Central memory CD4-positive, alpha-beta T cell (primary cell): ENCODE measurements at places on chromosomes 3 and 15.

GRCh38 chr3:35677797-35678196 lies 38.5 kb downstream of the ARPP21 start:
- DNase-seq, result no peak

- DNase-seq, result no peak
Measured at GRCh38 chr3:146503461-146504202, 34.3 kb upstream of the PLSCR2 start.

GRCh38 chr3:148646126-148646665 lies 51.5 kb upstream of the AGTR1 start:
- no peak for DNase-seq

DNA sequence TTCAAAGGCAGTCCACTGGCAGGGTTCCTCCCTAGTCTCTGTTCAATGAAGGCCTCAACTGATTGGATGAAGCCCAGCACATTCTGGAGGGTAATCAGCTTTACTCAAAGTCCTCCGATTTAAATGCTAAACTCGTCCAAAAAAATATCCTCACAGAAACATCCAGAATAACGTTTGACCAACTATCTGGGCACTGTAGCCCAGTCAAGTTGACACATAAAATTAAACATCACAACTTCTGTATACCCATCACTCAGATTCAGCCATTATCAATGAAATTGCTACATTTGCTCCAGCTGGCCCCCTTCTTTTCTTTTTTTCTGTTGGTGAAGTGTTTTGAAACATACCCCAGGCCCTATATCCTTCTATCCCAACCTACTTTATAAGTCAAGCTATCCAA lies 64.5 kb upstream of the WNT5A start:
- DNase-seq, result no peak

GRCh38 chr3:116614795-116615362 lies 94.7 kb upstream of the TUSC7 start:
- no peak for DNase-seq

DNA sequence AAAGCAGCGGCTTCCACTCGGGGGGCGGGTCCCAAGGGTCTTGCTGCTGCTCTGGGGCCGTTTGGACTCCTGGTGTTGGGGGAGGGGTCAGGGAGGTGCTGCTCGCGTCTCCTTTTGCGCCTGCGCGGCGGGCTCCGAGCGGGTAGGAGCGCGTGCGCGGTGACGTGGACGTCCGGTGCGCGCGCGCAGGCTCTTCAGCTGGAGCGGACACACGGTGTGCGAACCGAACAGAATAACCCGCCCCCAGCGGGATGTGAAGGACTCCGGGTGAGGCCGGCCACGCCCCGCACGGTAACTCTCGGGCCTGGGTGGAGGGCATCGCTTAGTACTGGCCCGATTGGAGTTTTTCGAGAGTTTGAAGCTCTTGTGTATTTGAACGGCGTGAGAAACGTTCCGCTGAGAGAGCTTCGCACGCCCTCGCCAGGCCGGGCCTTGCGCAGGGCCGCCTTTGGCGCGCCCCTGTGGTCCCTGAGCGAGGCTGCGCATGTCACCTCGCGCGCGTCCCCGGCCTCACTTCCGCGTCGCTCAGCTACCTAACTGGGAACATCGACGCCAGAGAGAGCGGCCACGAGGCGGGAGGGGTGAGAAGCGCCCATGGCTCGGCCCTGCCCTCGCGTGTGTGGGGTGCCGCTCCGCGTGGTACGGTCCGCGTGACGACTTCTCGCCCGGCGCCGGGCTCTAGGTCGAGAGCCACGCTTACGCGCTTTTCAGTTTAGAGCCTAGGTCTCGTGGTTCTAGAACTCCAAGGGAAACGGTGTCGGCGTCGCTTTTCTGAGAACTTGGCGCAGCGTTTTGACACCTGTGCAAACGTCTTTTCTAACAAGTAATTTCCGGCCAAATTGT lies at the start of gene MGA:
MGA (plus strand) TSS at position 171 of the 843 bp plus-strand sequence.
- DNase-seq, result peak; percentile 91

DNA sequence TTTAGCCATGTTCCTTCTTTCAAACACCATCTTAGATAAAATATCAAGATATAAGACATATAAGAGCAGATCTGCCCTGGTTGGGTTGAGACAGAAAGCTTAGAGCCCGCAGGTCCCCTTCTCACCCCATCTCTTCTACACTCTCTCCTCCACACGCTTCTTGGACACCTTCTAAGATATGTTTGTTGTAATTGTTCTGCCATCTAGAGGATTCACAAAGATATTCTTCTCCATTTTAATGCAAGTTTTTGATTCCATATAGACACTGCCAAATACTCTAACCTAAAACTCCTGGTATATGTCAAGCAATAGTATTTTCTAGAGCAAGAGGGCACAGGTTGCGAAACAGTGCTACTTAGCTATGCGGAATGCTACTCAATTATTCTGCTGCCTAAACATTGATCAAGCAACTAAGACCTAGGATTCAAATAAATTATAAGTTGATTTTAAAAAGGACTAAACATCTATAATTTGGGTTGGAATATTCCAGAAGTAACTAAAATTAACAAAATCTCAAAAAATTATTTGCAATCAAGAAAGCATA lies 6.8 kb downstream of the CHRM5 start:
- no peak for DNase-seq

- DNase-seq, result no peak
Measured at GRCh38 chr3:22231061-22231460, 480.1 kb upstream of the ZNF385D start.

DNA sequence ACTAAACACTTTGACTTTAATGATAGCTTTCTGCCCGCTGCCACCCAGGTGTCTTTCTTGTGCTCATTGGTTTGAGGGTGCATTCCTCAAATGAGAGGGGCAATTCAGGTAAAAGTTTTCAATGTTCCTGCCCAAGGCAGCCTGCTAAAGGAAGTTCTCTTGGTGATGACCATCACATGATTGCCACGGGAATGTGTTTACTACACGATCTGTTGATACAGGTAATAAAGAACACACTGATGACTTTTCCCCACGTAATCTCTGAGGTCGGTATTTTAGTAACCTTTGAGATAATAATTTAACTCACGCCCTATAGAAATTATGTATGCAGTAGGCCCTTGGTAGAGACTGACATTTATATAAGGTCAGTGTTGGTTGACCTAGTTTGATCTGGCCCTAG lies 39.3 kb downstream of the FNDC3B start:
- no peak for DNase-seq

DNA sequence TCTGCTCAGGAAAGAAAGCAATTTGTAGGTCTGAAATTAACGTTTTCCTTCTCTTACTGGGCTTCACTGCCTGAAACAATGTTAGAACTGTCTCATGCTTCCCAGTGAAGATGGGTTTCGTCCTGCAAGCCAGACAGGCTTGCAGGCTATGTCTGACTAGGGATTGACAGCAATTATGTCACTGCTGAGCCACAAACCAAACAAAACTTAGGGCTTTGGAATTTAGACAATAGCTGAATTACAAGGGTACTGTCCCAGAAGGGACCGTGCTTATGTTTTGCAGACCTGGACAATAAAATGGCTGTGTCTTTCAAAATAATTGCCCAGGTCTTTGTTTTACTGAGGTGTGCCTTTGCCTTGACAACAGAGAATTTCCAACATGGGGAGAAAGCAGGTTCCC lies 46.3 kb upstream of the CCDC80 start:
- no peak for DNase-seq

DNA sequence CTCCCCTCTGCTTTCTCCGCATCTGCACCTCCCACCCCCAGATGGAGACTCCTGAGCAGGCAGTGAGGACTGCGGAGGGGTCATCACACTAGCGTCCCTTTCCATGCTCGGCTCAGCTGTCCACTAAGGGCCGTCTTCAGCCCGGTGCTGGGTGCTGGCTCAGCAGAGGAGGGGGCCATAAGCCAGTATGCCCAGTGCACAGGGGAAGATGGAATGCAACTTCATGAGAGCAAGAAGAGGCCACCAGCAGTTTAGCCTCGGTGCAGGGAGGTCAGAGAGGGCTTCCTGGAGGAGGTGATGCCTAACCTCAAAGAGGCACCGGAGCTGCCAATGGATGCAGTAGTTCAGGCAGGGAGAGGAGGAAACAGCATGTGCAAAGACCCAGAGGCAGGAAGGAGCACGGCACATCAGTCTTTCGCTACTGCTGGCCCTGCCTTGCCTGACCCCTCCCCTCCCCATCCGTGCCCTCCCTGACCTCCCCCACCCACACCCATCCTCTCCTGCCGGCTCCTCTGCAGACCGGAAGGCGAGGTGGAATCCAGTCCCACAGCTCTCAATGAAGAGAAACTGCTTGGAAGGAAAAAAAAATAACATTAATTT lies 15.2 kb upstream of the PLXND1 start:
- DNase-seq, result no peak

DNA sequence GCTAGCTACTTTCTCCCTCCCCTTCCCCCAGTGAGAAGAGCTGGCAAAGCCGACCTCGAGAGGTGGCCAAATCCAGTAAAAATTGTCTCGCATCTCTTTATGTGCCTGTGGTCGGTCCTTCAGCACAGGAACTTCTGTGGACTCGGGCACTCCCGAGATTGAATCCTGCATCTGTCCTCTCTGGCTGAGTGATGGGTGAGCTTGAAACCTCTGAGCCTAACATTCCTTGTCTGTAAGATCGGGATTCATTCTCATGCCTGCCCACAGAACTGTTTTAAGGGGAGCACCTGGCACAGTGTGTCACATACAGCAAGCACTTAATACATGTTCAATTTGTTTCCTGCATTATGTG lies 11.3 kb downstream of the CX3CR1 start:
- DNase-seq, result no peak

DNA sequence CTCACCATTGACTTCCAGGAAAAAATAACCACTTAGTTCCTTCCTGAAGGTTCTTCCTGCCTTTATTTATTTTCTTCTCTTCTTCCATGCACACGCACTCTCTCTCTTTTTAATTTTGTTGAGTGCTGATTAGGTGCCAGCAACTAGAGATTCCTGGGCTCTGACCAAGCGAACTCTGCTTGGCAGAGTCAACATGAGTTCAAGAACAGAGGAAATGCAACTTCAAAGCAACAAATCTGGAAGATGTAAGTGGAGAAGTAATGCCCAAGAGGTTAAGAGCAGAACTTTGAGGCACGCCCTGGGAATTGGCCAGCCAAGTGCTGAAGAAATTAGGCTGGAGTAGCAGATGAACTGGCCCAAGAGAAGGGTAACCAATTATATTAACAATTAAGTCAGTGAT lies 8.5 kb downstream of the ERC2 start:
- DNase-seq, result no peak

- no peak for DNase-seq
Measured at GRCh38 chr3:145900056-145900829, 260.7 kb downstream of the PLOD2 start.

GRCh38 chr3:100316641-100317069 lies 17.9 kb upstream of the NIT2 start:
- DNase-seq, result peak; percentile 40

DNA sequence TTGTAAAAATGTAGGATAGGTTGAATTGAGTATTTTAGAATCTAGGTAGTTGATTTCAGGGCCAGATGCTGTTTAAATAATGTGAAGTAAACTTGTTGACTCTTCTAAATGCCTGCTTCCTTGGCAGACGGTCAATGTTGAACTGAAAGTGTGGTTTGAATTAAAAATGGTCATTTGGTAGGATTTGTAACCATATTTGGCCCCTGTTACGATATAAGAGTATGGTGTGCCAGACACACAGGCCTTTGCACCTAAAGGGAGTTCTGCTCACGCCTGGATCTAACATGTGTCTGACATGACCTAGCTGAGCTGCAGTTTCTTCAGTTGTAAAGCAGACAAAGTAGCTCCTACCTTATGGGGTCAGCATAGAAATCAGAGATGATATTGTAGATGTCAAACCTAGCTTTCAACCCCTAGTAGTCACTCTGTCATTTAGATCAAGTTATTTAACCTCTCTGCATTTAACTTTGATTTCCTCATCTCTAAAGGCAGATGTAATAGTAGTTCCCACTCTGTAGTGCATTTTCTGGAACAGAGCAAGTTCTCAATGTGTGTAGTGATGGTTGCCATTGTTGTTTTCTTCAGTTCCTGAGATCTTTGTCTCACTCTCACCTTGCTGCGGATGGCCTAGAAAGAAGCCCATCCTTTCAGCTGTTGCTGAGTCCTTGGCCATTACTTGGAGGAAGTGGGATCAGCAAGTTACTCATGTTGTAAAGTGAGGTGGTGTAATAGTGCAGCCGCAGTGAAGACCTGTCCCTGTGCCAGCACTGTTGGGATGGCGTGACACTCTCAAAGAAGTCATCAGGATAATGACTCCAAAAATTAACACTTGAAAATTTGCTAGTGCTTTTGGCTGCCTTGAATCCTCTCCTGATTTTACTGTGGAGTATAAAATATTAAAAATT lies 90.2 kb downstream of the GHSR start:
- DNase-seq, result no peak

DNA sequence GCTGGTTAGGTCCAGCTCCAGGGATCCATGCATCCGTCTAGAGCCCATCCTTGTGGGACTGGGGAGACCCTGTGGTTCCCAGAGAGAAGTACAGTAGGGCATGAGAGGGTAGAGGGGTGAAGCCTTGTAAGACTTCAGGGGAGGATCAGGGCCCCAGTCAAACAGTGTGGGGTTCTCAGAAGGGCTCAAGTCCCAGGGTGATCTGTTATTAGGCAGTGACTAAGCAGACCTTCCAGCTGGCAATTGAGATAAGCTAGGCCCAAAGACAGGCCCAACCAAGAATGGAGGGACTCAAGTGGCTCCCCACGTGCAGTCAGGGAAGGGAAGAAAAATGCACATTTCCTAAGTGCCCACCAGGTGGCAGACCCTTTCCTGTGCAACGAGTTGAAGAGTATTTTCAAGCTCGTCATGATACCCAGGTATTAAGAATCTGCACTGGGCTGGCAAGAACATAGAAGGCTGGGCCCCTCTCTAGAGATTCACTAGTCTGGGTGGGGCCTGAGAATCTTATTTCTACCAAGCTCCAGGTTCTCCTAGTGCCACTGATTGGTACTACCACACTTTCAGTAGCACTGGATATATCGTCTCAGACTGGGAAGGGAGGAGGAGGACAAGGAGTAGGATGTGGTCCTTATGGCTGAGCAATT lies 240.8 kb downstream of the NR1D2 start:
- DNase-seq, result no peak

DNA sequence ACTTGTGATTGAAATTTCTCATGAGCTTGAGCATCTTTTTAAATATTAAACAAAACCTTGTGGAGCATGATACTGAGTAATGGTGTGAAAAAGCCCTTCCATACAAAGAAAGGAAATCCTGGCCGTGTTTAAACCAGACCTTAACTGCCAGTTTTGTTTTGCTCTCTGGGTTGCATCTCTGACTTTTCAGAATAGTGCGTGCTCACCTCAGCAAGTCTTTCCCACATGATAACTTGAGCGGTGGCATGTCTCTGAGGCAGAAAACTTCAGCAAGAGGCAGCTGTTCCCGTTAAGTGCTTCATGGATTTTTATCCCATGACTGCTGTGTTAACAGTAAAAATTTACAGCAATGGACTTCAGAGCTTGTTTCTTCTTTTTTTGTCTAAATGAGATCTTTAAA lies 393.3 kb downstream of the FEZF2 start:
- no peak for DNase-seq

DNA sequence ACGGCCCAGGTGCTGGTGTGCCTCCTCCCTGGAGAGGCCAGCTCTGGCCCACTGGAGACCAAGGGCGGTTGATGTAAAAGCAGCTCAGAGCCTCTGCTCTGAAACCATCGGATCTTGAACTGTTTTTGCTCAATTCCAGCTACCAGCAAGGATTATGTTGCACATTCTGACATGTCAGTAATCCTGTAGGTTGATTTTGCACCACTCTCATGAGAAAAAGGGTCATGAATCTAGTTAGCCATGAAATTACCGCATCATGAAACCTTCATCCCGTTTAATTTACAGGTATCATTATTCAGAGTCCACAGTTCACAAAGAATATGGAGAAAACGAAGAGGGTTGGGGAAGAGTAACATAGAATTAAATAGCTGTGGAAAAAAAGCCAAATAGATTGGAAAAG lies 120.4 kb upstream of the NSMCE3 start:
- DNase-seq, result no peak
